Kidney epithelial cell (primary cell): ENCODE measurements at places on chromosomes 6 and 20. TPM values are rescaled to one million over a fixed set of nuclear protein-coding genes. Genes with fewer than 3 reads are reported as not detected.
A peak's percentile ranks its signal among the peaks of the same experiment; 100 is the strongest.

RAB44 gene
- total RNA-seq: 0.07 TPM in 1 of 2 replicates, not detected in the other

FGD2 gene
- total RNA-seq: 0.04 and 0.68 TPM in 2 replicates

TAF4 gene
- total RNA-seq: 5.9 and 24.9 TPM in 2 replicates

ADAM33 gene
- 0.13 and 0.41 TPM in 2 replicates for total RNA-seq

PLTP gene
- 55.8 and 71.1 TPM in 2 replicates for total RNA-seq

GRCh38 chr20:43767686-43768474, 41.1 kb upstream of the GTSF1L start:
- DNase-seq: no peak

DNA sequence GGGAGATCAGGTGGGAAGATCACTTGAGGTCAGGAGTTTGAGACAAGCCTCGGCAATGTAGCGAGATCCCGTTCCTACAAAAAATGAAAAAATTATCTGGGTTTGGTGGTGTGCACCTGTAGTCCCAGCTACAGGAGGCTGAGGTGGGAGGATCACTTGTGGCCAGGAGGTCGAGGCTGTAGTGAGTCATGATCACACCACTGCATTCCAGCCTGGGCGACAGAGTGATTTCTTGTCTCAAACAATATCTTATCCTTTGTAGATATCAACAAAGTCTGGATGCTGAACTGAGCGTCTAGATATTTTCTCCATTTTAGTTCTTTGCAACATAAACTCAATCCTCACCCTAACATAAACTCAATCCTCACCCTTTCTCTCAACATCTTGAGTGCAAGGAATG, 197.6 kb downstream of the DTNBP1 start:
- no peak for DNase-seq

DNA sequence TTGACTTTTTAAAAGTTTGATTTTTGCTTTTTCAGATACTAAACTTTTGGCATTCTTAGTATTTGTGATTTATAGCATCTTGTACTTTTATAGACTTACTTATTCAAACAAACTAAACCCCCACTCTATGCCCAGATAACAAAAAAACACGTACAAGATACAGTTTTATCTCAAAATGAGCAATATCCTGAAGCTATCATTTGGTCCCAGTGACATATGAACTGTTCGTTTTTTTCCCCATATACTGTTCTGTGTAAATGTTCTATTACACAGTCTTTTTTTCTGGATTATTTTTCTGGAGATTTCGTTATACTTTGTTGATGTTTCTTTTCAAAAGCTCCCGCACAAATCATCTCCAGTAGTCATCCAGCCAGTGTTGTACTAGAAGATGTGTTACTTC, 27.3 kb upstream of the SERINC3 start:
- DNase-seq: no peak

- DNase-seq: no peak
Measured at GRCh38 chr20:33480048-33480447, 9.8 kb upstream of the CBFA2T2 start.

- DNase-seq: no peak
Measured at GRCh38 chr20:24135781-24136180, 147.2 kb upstream of the GGTLC1 start.

- peak; percentile 90 for DNase-seq
Measured at GRCh38 chr6:136772685-136773472, 19.4 kb downstream of the MAP3K5 start.

DNA sequence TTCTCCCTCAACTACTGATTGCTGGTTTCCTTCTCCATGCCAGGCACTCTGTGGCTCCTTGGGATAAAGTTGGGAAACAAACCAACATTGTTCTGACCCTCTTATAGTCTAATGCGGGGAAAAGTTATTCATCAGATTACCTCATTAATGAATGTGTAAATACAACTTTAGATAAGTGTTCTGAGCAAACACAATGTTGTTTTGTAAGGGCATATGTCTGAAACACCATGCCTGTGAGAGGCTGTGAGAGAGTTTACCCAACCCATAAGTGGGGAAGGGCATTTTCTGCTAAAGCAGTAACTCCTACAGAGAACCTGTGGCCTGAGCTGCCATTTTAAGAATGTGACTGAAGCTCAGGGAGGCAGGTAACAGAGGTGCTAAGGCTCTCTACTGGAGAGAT, 283.5 kb downstream of the KHDC1L start:
- no peak for DNase-seq

- DNase-seq: no peak
Measured at GRCh38 chr20:32675223-32675975, 1.7 kb upstream of the C20orf203 start.
